Activated naive CD4-positive, alpha-beta T cell treated with anti-CD3 and anti-CD28 coated beads, Interleukin-2, amount 50 U/mL, for 16 hours (primary cell): ENCODE measurements at places on chromosomes 16 and 17.

GRCh38 chr17:82929676-82930042, 89.8 kb upstream of the ZNF750 start:
- no peak for DNase-seq

DNA sequence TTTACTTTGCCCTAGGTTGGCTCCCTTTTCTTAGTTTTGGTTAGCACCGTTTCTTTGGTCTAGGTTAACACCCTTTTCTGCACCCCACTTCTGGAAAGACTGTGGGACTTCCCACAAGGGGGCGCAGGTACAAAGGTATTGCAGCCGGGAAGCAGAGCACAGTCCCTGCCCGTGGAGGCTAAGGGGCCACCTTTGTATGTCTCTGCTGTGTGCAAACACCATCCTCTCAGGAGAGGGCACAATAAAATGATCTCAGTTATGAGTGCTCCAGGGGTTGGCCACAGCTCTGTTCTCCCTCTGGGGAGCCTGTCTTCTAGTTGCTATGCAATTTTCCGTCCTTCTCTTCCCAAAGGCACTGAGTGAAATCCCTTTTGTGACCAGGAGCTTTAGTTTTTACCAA, 28.4 kb upstream of the TMC5 start:
- DNase-seq, result peak; percentile 17

- DNase-seq, result no peak
Measured at GRCh38 chr16:2464333-2464732, 4.4 kb downstream of the TEDC2 start.

DNA sequence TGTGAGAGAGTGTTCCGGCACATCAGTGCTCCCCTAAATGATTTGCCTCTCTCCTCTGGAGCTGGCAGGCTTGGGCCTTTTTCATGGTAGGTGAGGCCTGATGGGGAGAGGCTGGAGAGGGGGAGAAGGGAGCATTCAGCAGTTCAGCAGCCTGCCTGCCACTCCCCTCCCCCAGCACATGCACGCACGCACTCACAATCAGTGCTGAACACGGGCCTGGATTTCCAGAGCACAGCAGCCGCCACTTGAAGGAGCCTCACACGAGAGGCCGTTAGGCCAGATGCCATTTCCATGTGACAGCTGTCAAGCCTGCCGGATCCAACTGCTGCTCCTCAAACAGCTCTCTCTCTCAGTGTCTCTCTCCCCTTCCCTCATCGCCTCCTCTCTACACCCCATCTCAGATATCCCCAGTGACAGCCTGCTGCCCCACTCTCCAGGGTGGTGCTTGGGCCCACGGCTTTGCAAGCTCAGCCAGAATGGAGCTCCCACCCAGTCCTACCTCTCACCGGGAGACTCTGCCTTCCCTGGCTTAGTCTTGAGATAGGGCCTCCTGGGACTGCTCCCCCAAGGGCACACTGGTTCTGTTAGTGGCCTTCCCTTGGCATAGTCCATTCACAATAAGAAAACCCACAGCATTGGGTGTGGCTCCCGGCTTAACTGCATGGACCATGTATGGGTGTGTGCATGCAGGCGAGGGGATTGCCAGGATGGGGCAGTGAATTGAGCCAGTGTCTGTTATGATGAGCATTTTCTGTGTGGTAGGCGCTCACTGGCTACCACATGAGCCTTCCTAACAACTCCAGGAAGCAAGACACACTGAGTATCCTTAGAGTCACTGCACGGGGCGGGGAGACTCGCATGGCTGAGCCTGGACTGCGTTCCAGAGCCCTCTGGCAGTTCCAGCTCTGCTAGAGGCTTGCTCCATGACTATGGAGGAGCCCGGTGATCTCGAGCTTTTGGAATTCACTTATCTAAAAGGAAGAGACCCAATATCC, 226.2 kb downstream of the CCDC182 start:
- no peak for DNase-seq

GRCh38 chr16:63365649-63366304, 1329.5 kb upstream of the CDH8 start:
- DNase-seq, result no peak

- no peak for DNase-seq
Measured at GRCh38 chr17:77341069-77341541, 200.3 kb downstream of the SEC14L1 start.

- no peak for DNase-seq
Measured at GRCh38 chr17:9472094-9472493, 103.5 kb downstream of the STX8 start.

- no peak for DNase-seq
Measured at GRCh38 chr16:4859900-4860255, 12.6 kb downstream of the UBN1 start.

- DNase-seq, result no peak
Measured at GRCh38 chr17:14295676-14296075, 5.2 kb upstream of the HS3ST3B1 start.

- DNase-seq, result peak; percentile 22
Measured at GRCh38 chr16:71894229-71894920, 956 bp upstream of the IST1 start.

GRCh38 chr17:55344514-55344997, 77.1 kb downstream of the MMD start:
- no peak for DNase-seq

GRCh38 chr16:47316442-47317015, 144.3 kb downstream of the ITFG1 start:
- DNase-seq, result no peak

GRCh38 chr16:10876315-10876714, 687 bp upstream of the CIITA start:
- DNase-seq, result no peak

GRCh38 chr17:59154292-59154720, 680 bp downstream of the SKA2 start:
- DNase-seq, result peak; percentile 26

GRCh38 chr16:15988268-15989013, 39.0 kb downstream of the ABCC1 start:
- no peak for DNase-seq

GRCh38 chr17:61492759-61493526, 40.7 kb downstream of the TBX4 start:
- DNase-seq, result no peak

DNA sequence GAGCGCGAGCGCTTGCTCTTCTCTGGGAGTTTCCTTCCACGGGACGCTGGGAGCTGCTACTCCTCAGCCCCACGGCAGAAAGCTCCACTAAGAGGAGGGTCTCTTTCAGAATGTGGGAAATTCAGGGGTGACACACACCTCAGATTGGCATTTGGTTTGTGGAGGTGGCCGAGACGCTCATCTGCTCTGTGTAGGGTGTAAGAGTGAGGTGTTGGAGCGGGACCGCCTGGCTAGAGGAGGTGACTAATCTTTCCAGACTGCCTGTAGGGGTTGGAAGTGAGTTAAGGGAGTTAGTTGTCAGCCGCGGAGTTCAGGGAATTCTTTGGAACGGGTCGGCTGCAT, 735 bp downstream of the PSMD11 start:
- DNase-seq, result peak; percentile 32

- DNase-seq, result no peak
Measured at GRCh38 chr16:89604764-89605163, 8.7 kb upstream of the DPEP1 start.

- DNase-seq, result no peak
Measured at GRCh38 chr16:290681-291405, 7.9 kb downstream of the PDIA2 start.

DNA sequence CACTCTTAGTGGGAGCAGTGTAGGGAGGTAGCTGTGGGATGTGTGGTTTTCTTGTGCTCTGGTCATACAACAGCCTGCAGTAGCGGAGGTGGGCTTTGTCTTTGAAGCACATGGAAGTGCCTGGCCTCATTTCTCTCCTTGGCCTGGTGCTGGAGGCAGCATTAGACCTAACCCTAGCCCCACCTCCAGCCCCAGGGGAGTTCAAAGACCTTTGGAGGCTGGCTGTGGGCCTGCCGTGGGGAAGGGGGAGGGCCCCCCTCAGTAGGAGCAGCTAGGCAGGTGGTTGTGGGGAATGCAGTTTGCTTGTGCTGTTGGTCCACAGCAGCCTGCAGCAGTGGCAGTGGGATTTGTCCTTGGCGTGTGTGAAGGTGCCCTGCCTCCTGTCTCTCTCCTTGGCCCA, 91.7 kb downstream of the BCAS3 start:
- DNase-seq, result no peak

DNA sequence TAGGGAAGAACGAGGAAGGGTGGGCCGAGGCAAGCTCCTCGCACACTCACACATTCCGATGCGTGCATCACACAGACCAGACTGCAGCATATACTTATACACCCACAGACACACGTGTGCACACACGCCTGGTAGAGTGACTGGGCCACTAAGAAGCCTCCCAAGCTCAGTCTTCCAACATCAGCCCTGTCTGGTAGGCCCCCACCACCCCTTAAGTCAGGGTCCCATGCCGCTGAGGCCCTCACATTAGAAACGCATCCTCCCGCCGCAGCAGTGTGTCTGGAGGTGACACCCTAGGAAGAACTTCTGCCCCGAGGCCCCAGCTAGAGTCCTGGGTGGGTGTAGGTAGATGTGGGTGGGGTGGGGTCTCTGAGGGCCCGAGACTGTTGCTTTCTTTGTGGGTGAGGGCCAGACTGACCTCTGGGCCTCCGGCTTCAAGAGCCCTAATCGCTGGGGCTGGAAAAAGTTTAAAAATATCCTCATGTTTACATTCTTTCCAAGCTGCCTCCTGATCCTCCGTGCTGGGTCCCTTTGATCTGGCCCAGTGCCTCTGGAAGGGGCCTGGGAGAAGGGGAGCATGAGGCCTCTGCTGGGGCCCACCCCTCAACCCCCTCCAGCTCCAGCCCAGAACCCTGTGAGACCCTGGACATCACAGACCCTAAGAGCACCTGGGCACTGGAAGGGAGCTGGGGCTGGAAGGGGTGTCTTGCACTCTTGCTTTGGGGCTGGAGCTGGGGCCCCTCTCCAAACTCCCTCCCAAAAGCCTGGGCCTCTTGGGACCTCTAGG, 13.6 kb downstream of the CDH16 start:
- no peak for DNase-seq

DNA sequence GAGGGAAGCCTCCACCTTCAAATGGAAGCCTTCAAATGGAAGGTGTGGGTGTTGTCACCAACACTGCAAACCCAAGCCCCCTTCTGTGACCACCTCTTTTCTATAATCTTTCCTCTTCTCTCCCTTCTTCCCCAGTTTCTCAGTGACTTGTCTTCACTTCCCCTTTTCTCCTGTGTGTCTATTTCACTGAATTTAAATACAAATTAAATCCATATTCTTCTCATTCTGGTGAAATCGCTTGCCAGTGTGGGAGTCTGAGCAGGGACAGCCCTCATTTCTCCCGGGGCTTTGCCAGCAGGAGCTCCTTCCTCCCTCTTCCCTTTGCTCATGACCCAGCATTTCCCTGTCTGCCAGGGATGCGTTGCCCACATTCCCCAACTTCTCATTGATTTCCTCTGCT, 6.4 kb upstream of the ITGAX start:
- no peak for DNase-seq

GRCh38 chr17:3502466-3502865, 26.7 kb downstream of the ASPA start:
- DNase-seq, result no peak

DNA sequence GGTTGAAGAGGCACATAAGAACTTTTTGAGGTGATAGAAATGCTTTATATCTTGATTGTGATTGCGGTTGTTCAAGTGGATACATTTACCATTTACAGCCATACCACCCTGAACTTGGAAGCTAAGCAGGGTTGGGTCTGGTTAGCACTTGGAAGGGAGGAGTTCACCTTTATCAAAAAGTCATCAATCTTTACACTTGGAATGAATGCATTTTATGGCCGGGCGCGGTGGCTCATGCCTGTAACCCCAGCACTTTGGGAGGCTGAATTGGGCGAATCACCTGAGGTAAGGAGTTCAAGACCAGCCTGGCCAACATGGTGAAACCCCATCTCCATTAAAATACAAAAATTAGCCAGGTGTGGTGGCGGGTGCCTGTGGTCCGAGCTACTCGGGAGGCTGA, 9.5 kb upstream of the GJD3 start:
- no peak for DNase-seq

- DNase-seq, result peak; percentile 25
Measured at GRCh38 chr16:84730406-84731106, 30.8 kb downstream of the USP10 start.

DNA sequence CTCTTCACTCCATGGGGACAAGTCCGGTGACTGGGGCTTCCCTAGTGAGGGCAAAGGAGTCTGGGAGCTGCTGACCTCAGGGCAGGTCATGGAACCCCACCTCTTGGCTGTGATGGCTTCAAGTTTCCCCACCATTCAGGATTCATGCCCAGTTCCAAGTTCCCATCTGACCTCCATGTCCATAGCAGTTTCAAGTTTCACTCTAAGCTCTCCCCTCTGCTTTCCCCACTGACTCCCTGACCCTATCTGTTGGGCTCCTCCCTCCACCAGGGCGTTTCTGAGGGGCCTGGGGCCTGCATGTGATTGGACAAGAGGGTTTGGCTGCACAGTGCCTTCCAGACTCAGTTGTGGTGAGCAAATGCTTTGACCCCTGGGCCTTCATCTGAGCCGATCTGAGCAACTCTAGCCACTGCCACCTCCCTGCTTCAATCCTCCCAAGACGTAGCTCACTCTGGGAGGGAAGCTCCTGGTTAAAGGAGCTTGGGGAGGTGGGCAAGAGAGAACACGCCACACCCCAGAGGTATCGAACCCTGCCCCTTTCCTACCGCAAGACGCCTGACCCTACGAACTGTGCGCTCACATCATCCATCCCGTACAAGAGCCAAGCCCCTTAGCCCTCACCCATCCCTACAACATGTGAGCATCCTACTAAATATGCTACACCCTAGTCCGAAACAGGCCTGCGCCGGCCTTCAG, 8.3 kb downstream of the ZNF629 start:
- DNase-seq, result no peak

- no peak for DNase-seq
Measured at GRCh38 chr17:31294820-31295488, 2.1 kb downstream of the OMG start.

GRCh38 chr16:73355981-73356380, 308.1 kb upstream of the ZFHX3 start:
- no peak for DNase-seq

GRCh38 chr17:40058186-40058784, 4.1 kb upstream of the MED24 start:
- no peak for DNase-seq
